GM04504 (cell line): ENCODE measurements at places on chromosomes 2 and 18.

- peak; percentile 7 for DNase-seq
These were observed at the start of gene SLC9A4 for GRCh38 chr2:102473020-102473419. Gene SLC9A4, plus strand, starts transcription at chr2:102473226. Its CDS starts 534 bp downstream, at chr2:102473760.

DNA sequence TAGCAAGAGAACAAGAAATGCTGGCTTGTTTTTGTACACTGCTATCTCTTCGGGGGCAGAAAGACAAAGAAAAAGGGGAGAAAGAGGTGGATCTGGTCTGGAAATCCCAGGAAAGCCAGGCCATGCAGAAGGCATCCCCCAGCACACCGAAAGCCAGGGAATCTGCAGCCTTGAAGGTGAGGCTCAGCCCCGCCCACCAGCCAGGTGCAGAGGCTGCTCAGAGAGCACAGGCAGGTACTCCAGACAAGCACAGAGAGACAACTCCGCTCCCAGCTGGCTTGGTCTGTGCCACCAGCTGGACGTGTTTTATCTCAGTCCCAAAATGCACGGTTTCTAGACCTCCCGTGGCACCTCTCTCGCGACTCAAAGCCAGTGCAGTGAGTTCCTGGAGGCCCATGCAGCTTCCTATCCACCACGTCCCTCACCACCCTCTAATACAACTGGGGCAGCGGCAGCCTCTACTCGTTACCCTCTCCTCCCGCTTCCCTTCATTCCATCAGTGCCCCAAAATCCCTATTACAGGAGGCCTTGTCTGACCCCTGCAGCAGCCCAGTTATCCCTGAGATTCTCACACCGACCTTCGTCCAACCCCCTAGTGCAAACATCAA, 62.8 kb downstream of the HDAC4 start:
- DNase-seq, result no peak

GRCh38 chr2:233531955-233532354, 34.6 kb downstream of the USP40 start:
- DNase-seq, result no peak

- DNase-seq, result no peak
These were observed 101.2 kb downstream of the ZNF236 start for GRCh38 chr18:76923485-76924085.

DNA sequence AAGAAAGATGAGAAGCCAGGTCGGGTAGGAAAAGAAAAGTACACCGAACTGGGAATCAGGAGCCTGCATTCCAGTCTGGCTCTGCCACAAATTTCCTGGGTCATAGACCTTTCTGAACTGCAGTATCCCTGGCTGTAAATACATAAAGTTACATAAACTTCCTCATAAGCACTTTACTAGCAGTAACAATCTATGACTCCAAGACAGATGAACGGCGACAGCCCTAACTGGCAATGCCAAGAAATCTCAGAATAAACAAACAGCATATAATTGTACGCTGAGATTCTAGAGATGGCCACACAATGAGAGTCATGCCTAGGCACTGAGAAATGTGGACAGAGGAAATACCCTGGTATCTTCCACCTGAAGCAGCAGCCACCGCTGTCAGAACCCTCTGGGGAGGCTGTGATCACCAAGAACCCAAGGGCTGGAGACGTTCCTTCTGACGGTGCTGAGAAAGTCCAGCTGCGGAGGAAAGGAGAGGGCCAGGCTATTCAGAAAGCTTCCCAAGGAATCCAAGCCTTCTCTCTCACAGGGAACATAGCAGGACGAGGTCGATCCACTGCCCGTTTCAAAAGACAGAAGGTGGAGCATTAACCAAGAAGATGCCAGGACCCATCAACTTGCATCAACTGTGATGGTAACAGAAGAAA, 89.3 kb upstream of the SLC66A3 start:
- DNase-seq, result no peak

DNA sequence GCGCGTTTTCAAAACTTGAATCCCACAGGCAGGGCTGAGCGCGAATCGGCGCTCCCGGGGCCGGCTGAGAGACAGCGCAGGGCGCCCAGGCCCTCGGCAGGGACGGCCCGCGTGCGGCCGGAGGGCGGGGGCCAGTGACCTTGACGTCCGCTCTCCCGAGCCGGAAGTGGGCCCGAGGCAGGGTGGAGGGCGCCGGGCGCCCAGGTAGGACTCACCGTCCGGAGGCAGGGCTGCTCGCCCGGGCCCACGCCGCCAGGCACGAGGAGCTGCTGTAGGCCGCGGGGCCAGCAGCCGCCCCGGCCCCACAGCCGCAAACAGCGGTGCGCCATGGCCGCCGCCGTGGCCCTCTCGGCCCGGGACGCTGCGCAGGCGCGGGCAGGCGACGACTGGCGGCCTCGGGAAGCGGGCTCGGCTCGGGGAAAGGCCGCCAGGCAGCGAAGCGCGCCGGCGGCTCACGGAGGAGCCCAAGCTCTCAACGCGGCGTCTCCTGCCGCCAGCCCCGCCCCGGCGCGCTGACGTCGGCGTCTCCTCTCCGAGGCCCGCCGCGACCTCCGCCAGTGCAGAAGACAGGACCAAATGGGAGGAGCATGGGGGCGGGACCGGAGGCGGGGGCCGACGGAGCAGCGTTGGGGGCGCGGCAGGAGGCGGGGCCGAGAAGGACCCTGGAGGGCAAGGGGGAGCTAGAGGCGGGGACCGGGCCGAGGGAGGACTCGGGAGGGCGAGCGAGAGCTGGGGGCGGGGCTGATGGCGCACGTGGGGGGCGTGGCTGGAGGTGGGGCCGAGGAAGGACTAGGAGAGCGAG, at the start of gene AFG3L2:
Gene AFG3L2, minus strand, starts transcription at position 474 of the 802 bp plus-strand sequence. Its CDS starts 145 bp downstream, at position 329.
- DNase-seq, result peak; percentile 97

DNA sequence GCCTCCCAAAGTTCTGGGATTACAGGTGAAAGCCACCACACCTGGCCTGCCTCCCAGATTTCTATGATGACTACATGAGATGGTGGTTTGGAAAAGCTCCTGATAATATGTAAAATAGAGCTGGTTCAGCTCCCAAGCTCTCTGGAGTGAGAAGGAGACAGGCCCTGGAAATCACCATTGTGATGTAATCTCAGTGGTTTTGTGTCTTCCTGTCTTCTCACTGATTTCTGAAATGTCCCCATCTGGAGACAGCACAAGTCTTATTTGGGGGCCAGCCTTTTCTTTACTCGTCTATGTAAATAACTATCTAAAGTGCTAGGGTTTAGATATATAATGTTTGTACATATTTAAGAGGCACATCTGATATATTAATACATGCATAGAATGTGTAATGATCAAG, 64.0 kb downstream of the CCNT2 start:
- DNase-seq, result no peak

DNA sequence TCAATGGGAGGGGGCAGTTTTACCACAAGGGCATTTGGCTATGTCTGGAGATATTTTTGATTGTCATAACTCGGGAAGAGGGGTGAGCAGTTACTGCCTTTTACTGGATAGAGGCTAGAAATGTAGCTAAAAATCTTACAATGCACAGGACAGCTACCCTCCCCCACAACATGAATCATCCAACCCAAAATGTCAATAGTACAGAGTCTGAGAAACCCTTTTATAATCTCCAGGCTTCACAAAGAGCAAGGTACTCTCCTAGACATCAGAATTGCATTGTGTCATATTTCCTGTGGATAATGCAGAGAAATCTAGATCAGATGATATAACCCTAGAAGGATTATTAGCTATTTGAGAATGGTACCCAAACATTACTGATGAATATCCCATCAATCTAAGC, 277.1 kb upstream of the NRP2 start:
- no peak for DNase-seq

GRCh38 chr18:58288921-58289797, 245.1 kb downstream of the NEDD4L start:
- no peak for DNase-seq

GRCh38 chr2:203330434-203330833, 2.2 kb downstream of the ABI2 start:
- no peak for DNase-seq

DNA sequence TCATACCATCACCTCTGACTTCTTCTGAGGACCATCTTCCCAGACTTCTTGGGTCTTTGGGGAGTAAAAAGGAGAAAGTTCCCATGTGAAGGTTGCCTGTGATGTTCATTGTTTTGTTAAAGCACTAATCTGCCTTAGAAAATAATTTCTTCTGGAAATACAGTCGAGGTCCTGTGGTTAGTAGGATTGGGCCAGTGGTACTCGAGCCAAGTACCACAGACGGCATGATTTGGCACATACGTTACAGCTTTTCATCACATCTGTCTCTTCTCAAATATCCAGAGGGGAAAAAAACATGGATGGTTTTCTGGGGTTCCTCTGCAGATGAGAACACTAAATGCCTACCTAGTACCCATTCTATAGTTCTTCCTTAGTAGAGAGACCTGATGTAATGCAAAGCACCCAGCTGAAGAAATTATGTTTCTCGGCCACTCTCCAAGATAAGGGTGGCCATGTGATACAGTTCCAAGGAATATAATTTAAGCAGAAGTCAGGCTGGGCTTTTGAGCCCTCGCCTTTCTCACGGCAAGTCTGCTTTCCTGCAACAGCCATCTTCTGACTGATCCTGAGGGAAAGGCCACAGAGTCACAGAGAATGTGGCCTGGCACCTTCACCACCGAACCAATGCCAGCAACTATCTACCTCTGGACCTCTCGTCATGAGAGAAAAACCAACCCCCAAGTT, 161.0 kb downstream of the RNF152 start:
- no peak for DNase-seq

DNA sequence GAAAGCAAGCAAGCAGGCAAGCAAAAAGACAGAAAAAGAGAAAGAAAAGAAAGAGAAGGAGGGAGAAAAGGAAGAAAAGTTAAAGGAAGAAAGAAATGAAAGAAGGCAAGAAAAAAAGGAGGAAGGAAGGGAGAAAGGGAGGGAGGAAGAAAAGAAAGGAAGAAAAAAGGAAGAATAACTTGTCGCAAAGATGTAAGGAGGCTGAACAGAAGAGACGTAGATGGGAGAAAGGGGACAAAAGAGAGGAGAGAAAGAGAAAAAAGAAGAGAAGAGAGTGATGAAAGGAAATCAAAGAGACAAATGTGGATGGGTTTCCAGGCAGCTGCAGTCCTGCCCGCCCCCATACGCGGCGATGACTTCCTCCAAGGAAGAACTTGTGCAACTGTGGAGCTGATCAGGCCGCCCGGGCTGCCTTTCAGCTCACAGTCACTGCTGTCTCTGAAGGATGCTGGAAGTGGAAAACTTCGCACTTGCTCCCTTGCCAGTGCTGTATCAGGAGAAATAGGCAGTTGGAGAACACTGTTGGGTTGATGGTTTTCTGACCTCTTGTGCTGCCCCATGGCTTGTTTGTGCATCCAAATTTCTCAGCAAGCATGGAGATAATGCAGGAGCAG, 52.9 kb downstream of the TRIB2 start:
- DNase-seq, result no peak

GRCh38 chr2:23269747-23270146, 115.2 kb upstream of the KLHL29 start:
- DNase-seq, result no peak

- peak; percentile 25 for DNase-seq
These were observed 92.3 kb upstream of the SMAD2 start for GRCh38 chr18:48022531-48023329.

- peak; percentile 6 for DNase-seq
These were observed 27.2 kb upstream of the BBS5 start for GRCh38 chr2:169452080-169452479.

DNA sequence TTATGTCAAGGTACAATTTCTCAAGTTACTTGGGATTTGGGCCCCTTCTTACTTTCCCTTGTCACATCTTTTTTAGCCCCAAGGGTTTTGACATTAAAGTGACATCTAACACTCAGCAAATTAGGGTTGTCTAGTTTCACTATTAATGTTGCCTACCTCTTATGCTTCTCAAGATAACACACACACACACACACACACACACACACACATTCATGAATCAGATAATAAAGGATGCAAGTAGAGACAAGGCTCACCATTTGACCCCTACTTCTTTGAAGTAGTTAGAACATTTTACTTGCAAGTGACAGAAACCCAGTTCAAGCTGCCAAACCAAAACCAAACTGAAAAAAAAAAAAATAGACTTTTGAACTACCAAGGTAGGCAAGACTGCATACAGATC, 138.8 kb downstream of the TRIB2 start:
- no peak for DNase-seq

DNA sequence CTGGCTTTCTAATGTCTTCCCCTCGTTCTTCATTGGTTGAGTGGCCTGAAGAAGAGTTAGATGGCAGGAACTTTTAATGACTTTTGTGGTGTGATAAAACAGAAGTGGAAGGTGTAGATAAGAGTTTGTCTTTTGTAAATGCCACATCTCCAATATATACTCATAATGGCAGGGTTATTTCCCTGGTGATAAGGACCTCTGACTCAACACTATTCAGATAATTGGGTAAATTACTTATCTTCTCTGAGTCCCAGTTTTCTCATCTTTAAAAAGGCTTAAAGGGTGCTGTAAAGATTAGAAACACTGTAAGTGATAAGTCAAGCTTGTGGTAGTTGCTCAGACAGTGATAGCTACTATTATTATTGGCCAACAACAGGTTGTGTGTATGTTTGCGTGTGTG, 9.5 kb downstream of the KLHL14 start:
- no peak for DNase-seq

- no peak for DNase-seq
These were observed 37.0 kb downstream of the HAUS1 start for GRCh38 chr18:46141199-46141598.

GRCh38 chr2:176947754-176948153, 264.8 kb upstream of the HNRNPA3 start:
- no peak for DNase-seq

DNA sequence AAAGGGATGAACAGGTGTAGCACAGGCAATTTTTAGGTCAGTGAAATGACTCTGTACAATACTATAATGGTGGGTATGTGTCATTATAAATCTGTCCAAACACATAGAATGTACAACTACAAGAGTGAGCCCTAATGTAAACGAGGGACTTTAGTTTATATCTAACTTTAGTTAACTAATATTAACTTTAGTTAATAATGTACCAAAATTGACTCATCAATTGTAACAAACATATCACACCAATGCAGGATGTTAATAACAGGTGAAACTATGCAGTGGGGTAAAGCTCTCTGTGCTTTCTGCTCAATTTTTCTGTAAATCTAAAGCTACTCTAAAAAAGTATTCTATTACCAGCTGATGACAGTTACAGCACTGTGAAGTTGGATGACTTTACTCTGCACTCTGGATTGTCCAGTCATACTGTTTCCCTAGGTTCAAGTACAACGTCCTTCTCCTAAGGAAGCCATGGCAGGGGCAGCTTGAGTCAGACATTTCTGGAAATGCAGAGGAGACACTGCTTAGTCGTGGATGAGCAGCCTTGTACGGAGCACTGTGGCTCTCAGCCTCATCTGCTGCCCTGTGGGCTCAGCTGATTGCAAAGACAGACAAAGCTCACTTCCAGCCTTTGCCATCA, 26.1 kb downstream of the TGFA start:
- no peak for DNase-seq

DNA sequence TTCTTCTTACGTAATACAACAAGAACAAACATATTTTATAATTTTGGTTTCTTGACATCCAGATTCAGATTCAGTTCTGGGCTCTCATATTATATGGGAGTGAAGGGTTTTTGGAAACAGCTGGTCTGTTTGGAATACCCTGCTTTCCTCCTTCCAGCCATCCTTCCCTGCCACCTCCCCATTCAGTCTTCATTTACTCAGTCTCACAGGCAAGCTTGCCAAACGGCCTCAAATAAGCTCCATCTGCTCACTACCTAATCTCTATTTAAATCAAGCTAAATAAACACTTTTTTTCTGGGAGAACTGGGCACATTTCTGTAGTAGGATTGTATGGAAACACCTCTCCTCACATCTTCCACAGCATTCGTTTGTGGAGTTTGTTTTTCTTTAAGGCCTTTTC, 147.5 kb downstream of the RND3 start:
- no peak for DNase-seq
